ENCODE measurements at places on chromosomes 4 and X.

DNA sequence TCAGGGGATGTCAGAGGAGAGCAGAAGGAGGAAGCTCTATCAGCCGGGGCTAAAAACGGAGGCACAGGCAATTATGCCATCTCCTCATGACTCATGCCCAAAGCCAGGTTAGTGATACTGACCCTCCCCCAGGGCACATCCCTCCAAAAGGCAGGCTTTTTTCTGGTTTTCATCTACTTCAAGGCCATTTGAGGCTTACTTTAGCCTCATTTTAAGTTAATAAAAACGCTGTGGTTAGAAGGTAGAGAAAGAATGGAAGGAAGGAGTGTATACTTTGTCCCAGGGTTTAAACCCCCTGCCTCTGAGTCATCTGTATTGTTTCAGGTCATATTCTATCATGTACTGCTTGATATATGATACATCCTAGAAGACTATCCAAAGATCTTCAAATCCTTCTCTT lies 89.7 kb upstream of the NDP start:
- no peak for DNase-seq

DNA sequence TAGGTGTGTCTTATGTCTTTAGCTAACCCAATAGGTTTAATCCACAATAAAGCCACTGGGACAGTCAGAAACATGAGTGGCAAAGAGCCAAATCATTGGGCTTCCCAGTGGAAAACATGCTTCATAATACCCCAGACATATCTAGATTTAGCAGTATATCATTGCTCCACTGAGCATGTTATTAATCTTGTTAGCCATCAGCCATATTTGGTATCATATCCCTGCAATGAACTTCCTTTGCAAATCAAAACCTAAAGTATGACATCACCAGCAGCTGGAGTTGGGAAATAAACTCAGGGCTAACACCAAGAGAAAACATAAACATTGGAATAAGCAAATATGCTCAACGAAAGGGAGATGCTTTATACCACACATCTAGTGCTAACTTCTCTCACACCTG lies 280.8 kb upstream of the NOCT start:
- no peak for DNase-seq

GRCh38 chrX:3435057-3435456 lies 88.6 kb upstream of the MXRA5 start:
- no peak for DNase-seq

- DNase-seq: no peak
Measured at GRCh38 chrX:10756441-10756840, 136.1 kb upstream of the MID1 start.

GRCh38 chr4:58807843-58808615 lies 1697.8 kb upstream of the IGFBP7 start:
- no peak for DNase-seq

DNA sequence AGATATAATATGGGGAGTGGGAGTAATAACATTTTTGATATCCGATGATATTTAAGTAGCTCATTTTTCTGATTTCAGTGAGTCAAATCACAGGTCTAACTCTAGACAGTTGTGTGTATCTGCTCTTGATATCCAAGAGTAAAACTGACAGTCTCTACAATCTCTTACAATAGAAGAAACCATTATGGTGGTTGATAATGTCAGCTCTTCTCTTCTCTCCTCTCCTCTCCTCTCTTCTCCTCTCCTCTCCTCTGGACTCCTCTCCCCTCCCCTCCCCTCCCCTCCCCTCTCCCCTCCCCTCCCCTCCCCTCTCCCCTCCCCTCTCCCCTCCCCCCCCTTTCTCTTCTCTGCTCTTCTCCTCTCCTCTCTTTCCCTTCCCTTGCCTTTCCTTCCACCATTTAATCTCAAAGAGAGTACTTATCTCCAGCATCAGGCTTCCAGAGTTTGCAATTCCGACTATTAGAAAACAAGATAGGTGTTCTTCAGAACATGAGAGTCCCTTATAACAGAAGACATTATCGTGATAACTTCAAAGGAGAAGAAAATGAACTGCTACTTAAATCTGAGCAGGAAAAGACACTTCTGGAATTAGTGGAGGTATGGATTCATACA lies 6.2 kb downstream of the TDO2 start:
- DNase-seq: no peak

GRCh38 chrX:63958134-63958865 lies 173.3 kb upstream of the ARHGEF9 start:
- DNase-seq: no peak

DNA sequence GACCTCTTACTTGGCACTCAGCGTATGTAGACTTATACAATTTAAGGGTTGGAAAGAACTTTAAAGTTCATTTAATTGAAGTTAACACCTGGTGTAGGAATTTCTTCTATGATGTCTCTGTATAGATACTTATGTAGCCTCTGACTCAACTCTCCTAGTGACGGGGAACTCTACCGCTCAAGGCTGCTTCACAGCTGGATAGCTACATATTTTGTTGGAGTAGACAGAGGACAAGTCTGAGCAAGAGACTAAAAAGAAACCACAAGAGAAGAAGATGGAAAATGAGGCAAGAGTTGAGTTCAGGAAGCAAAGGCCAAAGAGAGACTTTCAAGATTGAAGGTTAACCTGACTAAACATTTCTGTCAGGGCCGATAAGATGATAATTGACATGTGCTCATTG lies 52.6 kb downstream of the GPR50 start:
- DNase-seq: no peak

GRCh38 chrX:10231461-10231860 lies 74.7 kb downstream of the CLCN4 start:
- DNase-seq: no peak

DNA sequence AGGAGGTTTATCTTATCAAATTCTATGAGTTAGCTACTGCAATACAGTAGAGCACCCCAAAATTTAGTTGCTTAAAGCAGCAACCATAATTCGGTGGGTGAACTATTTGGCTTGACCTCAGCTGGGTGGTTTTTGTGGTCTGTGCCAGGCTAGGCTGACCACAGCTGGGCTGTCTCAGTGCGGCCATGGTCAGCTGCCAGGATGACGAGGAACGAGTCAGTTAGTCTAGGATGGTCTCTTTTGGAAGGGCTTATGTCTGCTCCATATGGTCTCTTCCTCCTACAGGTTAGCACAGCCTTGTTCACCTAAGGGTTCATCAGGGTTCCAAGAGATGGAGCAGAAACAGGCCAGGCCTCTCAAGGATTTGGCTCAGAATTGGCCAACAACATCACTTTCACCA lies 210.4 kb downstream of the PALLD start:
- no peak for DNase-seq

- DNase-seq: peak; percentile 67
Measured at GRCh38 chrX:69387567-69388487, 116.3 kb upstream of the NALF2 start.

- no peak for DNase-seq
Measured at GRCh38 chrX:110021258-110022022, 18.5 kb downstream of the TMEM164 start.

DNA sequence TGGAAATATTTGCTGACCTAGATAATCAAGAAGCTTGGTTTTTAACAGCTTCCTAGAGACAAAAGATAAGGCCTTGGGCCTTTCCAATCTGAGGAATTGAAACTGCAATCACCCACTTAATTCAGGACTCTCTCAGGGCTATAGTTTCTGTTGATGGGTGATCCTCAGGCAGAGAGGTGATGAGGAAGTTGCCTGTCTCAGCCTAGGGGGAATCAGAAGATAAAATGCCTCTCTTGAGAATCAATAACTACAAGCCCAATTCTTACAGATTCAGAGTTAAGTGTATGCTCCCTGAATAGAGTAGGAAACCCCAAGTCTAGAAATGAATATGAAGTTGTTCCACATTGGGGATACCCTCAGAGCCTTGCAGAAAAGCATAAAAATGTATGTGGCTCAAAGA lies 45.5 kb downstream of the NFKB1 start:
- DNase-seq: no peak

- no peak for DNase-seq
Measured at GRCh38 chr4:151691639-151692442, 69.0 kb downstream of the GATB start.

GRCh38 chr4:176833400-176834175 lies 40.9 kb upstream of the VEGFC start:
- DNase-seq: no peak

DNA sequence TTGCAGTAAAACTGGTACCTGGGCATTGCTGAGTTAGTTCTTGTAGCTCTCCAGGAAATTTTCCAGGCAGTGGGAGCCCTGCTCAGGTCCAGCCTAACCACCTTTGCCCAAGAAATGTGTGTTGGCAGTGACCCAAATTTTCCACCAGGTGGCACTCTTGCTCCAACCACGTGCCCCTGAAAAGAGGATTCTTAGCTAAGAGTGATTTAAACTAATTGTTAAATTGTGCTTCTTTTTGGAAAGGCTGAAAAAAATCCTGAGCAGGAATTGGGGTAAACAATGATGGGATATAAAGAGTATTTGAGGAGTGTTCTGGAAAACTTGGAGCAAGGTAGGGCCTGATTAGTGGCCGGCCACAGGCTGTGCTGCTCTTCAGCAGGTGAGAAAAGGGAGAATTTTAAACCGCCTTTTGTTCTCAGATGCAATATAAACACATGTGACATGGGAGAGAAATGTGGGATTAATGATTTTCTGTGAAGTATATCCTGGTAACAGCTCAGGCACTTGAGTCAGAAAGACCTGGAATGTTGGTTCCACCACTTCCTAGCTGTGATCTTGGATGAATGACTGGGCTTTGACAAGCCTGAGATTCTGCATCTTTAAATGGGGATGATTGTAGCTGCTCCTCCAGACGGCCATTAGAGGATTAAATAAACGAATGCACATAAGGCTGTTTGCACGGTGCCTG lies 219.6 kb downstream of the PTTG2 start:
- DNase-seq: peak; percentile 65

DNA sequence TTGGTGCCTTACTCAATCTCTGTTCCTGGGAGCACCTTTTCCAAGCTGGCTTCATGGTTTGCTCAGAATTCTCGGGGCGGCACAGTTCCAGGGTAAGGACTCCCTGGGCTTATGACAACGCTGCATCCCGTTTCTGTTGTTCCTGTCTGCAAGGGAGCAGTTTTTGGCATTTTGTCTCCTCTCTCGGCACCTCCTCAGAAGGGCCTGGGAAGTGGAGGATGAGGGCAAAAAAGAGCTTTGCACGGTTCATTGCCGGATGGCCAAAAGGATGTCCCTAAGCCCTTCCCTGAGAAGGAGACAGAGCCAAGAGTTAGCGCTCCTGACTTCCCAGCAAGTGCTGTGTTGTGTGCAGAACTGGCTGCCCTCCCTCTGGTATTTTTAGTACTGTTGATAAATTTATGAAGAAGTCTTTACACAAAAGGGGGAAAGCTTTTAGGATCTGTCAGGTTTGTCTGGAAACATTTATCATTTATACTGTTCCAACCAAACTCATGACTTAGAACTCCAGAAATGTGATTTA lies 13.4 kb downstream of the SRD5A3 start:
- DNase-seq: no peak

GRCh38 chr4:59979061-59979460 lies 1221.1 kb upstream of the ADGRL3 start:
- DNase-seq: no peak

DNA sequence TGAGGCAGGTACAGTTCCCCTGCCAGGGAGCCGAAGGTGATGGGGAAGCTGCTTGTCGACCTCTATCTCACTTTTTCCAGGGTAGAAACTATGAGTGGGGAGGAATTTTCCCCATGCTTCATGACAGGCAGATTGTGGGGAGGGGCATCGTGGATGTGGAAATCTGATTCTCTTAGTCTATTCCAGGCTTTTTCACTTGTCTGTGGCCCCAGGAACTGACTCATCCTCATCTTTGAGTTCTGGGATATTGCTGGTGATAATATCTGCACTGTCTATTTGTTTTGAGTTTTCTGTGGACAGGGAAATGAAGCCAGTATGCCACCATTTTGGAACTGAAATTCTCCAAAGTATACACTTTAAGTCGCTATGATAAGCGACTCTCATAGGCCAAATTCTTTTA lies 7.6 kb upstream of the TLR2 start:
- no peak for DNase-seq

- peak; percentile 16 for DNase-seq
Measured at GRCh38 chrX:130857207-130857606, 45.8 kb downstream of the ENOX2 start.

All from GM13976 (cell line).